ENCODE measurements at places on chromosomes 3 and 15.

DNA sequence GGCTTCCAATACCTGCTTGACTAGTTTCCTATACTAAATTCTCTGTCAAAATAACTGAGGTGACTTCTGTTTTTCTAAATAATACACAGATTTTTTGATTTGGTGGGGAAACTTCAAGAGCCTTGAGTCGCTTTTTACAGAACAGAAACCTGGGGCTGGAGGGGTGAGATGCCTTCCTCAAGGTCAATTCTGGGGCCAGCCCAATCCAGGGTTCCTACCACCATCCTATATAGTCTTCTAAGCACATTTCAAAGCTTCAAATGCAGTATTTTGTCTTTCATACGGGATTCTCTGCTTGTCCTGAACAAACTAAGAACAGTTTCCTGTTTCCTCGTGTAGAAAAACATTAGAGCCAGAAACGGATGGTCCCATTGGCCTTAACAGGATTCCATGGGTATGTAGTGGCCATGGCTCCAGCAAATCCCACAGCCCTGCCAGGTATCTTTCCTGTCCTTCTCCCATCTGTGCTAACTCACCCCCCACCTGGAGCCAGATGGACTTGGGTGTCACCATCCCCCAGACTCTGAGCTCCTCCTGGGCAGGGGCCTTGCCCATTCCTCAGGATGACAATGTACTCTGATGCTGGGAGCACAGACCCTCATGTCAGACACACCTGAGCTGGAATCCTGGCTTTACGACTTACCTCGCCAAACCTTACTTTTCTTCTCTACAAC, 146.9 kb downstream of the KLF13 start:
- no peak for DNase-seq

DNA sequence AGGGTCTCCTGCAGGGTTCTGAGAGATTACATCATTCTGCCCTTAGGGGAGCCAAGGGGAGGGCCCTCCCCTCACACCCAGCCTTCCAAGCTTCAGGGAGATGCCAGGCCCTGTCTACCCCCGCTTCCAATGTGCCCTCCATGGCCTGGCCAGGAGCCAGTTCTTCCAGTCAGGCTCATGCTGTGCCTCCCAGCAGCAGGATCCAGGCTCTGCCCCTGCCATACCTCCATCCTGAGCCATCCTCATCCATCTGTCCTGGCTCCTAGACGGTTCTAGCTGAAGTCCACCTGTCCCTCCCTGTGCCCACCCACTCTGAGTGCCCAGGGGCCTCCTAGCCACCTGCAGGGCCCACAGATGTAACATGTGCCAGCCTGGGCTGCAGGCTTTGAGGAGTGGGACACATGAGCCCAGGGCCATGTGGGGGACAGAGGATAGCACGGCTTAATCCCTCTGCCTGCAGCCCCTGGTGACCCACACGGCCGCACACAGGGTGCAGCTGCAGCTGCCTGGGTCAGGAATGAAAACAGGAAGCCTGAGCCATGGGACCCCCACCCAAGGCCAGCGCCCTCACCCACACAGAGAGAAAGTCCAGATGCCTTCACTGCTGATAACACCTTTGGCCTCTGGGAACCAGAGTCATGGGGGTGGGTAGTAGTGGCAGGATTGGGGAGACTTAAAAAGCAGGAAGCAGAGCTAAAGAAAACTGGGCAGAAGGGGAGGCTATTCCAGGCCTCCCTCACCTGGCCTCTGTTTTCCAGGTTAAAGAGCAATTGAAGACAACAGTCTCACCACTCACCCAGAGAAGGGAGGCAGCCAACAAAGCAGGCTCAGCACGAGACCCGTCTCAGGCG, 11.8 kb downstream of the PLCD1 start:
- peak; percentile 69 for DNase-seq

DNA sequence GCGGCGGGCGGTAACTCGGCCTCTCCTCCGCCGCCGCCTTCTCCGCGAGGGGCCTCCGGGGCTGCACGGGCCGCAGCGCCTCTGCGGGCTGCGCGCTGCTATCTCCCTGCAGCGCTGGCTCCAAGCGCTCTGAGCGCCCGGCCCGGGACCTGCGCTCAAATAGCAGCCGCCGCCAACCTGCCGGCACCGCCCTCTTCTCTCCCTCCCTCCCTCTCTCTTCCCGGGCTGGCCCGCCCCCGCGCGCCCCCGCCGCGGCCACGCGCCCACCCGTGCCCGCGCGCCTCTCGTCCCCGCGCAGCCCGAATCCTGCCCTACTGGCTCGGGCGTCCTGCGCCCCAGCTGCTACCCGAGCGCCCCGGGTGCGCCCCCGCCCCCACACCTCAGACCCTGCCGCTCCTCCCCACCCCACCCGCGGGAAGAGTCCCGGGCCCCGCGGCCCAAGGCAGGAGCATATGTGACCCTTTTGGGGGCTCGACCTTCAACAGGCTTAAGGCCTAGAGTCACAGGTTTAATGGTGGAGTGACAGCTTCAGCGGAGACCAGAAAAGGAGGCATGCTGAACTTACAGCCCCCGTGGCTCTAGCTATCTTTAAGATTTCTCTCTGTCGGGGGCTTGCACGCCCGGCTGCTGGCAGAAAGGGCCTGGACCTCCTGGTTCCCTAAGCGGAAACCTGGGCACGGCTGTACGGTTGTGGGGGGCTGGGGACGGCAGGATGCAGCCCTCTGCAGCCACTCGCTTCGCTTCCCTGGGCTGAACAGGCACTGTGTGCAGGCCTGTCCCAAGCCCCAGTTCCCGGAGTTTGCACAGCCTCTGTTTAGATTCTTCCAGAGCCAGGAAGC, at the start of gene CACNA2D2:
Gene CACNA2D2, minus strand, starts transcription at position 131 of the 839 bp plus-strand sequence. CDS start 211 bp downstream, outside the sequence.
- DNase-seq: peak; percentile 96

- no peak for DNase-seq
Measured at GRCh38 chr3:65713016-65713415, 325.7 kb downstream of the MAGI1 start.

GRCh38 chr3:13177236-13177635, 104.0 kb upstream of the IQSEC1 start:
- DNase-seq: no peak

- DNase-seq: no peak
Measured at GRCh38 chr15:85381850-85382751, 1.7 kb downstream of the AKAP13 start.

DNA sequence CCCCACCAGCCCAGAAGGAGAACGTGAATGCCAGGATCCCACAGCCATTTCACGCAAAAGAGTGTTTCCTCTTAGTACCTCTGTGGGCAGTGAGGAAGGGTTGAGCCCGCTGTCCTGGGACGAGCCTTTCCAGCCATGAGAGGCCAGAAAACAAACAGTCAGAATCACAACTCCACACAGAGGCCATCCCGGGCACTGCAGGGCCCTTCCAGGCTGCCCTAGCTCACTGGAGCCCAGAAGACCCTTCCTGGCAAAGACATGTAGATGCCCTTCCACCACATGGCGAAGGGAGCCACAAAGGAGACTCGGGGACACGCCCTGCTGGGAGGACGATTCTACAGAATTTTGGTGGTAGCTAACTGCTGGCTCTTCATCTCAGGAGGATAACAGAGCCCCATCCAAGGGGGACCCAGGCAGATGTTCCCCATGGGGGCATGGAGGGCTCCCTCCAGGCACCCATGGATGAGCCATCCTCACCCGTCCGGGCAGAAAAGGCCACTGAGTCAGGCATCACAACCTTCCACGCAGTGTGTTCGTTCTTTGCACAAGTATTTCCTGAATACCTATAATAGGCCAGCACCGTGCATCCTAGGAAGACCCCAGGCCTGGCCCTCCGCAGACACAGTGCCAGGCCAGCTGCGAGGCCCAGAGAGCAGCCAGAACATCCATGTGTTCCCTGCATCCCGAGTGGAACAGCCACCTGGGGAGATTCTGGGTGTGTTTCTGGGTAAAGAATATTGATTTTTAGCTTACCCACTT, 47.2 kb downstream of the SLC12A8 start:
- DNase-seq: peak; percentile 55

- DNase-seq: no peak
Measured at GRCh38 chr3:139940622-139941021, 5.6 kb downstream of the CLSTN2 start.

GRCh38 chr3:184712248-184713039, 580 bp upstream of the MAGEF1 start:
- DNase-seq: no peak

GRCh38 chr3:168260859-168261258, 165.1 kb upstream of the GOLIM4 start:
- no peak for DNase-seq

- DNase-seq: no peak
Measured at GRCh38 chr3:111745786-111746185, 113.3 kb upstream of the PHLDB2 start.

DNA sequence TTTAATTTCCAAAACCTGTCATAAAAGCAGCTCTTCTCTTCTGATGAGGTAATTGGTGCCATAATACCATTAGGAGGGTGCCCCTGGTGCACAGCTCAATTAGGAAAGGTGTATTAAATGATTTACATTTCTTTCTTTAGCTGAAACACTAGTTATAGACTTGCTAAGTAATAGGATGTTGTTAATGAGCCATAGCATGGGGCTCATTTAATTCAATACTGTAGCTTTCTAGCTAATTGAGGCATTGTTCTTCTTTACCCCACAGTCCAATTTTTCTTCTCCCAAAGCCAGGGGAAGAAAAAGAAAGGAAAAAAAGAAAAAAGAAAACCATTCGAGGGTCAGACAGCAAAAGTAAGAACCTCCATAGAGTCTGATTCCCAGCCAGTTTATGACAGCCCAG, 164.0 kb upstream of the HES1 start:
- no peak for DNase-seq

- no peak for DNase-seq
Measured at GRCh38 chr15:40454904-40455391, 14.2 kb downstream of the BAHD1 start.

- no peak for DNase-seq
Measured at GRCh38 chr3:127748754-127749327, 73.5 kb downstream of the MGLL start.

DNA sequence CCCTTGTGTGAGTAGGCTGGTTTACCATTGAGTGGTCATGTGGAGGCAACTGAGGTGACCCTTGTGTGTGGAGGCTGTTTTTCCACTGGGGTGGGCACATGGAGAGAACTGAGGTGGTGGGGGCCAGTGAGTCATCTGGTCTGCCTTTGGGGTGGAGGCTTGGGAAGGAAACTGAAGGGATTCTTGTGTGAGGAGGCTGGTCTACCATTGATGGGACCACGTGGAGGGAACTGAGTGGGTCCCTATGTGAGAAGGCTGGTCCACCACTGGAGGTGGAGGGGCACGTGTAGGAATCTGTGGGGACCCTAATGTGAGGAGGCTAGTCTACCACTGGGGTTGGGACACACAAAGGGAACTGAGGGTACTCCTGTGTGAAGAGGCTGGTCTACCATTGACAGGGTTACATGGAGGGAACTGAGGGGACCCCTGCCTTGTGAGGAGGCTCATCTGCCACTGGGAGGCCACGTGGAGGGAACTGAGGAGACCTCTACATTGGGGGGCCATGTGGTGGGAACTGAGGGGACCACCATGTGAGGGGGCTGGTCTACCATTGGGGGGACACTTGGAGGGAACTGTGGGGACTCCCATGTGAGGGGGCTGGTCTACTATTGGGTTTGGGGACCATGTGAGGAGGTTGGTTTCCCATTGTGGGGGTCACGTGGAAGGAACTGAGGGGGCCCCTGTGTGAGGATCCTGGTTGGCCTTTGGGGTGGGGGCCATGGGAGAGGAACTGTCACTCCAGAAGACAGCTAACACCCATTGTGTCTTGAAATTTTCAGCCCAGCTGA, 164.5 kb downstream of the WNT7A start:
- DNase-seq: peak; percentile 1

- DNase-seq: peak; percentile 78
Measured at GRCh38 chr3:184259878-184260723, 1.3 kb downstream of the CAMK2N2 start.

DNA sequence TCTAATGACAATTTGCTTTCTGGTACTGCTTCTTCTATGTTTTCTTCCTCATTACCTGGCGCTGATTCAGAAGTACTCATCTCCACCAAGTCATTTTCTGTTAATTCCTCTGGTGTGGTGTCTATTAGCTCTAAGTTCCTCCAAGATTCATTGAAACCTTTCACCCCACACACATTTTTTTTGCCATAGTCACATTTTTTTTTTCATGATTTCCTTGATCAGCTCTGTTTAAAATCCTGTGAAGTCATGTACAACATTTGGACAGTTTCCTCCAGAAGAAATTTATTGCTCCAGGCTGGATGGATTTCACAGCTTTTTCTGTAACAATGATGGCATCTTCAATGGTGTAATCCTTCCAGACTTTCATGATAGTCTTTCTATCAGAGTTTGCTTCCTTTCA, 243.2 kb upstream of the VEPH1 start:
- no peak for DNase-seq

DNA sequence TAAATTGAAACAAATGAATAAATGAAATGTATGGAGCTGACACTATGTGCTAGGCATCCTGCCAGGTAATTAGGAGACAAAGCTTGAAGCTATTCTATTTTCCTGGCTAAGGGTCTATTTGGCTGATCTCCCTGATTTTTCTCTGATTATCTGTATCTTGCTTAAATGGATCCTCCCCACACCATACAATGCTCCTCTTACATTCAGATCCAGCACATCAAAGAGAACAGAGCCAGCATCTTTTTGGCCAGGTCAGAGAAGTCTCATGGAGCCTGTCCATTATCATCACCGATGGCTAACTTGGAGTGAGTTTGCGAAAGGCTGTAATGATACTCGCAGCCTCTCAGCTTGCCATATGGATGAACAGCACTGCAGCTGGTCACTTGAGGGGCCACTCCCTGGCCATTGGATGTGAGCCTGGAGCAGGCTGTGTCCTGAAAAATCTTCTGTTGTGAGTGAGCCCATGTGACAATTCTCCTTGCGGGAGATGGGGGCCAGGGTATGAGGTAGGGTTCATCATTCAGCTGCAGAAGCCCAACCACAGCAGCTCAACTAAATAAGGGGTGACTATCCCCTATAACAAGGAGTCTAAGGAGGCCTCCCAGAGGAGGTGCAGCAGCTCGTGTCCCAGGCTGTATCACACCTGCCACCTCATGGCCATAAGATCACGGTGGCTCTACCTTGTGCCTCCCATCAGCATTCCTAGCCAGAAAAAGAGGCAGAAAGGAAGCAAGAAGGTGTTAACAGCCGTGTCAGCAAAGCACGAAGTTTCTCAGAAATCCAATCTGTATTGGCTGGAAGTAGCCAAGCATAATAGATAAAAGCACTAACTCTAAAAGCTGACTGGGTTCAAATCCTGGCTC, 69.3 kb upstream of the ST8SIA2 start:
- peak; percentile 59 for DNase-seq

DNA sequence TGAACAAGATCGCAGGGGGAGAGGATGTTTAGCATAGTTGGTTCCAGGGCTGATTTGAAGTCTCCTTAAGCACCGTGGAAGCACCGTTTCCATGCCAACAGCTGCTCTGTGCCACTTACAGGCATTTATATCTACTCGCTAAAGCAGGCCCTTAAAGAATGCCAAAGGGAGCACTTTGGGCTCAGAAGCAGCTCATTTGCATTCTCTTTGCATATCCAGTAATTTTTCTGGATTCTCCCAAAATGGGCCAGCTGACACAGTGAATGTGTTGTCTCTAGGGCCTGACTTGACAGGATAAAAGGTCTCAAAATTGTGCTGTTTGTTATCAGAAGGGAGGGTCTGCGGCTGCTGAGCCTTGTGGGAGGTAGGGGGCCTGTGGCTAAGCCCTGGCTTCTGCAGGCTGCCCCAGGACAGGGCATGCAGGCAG, 138.6 kb downstream of the FBLN2 start:
- no peak for DNase-seq
